ENCODE measurements at places on chromosomes 16 and 17. TPM values are rescaled to one million over a fixed set of nuclear protein-coding genes. Genes with fewer than 3 reads are reported as not detected.

TBC1D3K gene
- not detected for total RNA-seq

ITGB3 gene
- 26.7 TPM for total RNA-seq

KRT23 gene
- total RNA-seq: 0.20 TPM

TRIM72 gene
- total RNA-seq: not detected

TRAF4 gene
- 21.2 TPM for total RNA-seq

CCDC43 gene
- total RNA-seq: 32.9 TPM

KAT8 gene
- total RNA-seq: 31.0 TPM

CBLN1 gene
- total RNA-seq: not detected

CCR7 gene
- not detected for total RNA-seq

SNAI3 gene
- not detected for total RNA-seq

DHX40 gene
- total RNA-seq: 43.7 TPM

CD300A gene
- total RNA-seq: not detected

HOXB1 gene
- not detected for total RNA-seq

DECR2 gene
- 10.1 TPM for total RNA-seq

ITGA2B gene
- 0.68 TPM for total RNA-seq

TPSG1 gene
- total RNA-seq: not detected

KRTAP1-5 gene
- not detected for total RNA-seq

TMEM92 gene
- total RNA-seq: not detected

PRSS22 gene
- total RNA-seq: 0.72 TPM

NDEL1 gene
- 23.6 TPM for total RNA-seq

ALOX15B gene
- not detected for total RNA-seq

CHRNE gene
- total RNA-seq: not detected

KCNJ18 gene
- total RNA-seq: not detected

KRTAP9-7 gene
- total RNA-seq: not detected

CDK3 gene
- total RNA-seq: 1.4 TPM

SPATA22 gene
- total RNA-seq: not detected

CCL7 gene
- 0.68 TPM for total RNA-seq

CLDN9 gene
- not detected for total RNA-seq

MT3 gene
- total RNA-seq: not detected

CTRB2 gene
- total RNA-seq: not detected

RAMP2 gene
- 2.4 TPM for total RNA-seq

GNG13 gene
- total RNA-seq: not detected

CCL23 gene
- not detected for total RNA-seq

LYRM9 gene
- 2.5 TPM for total RNA-seq

CES5A gene
- not detected for total RNA-seq

SLFN14 gene
- total RNA-seq: not detected

HP gene
- not detected for total RNA-seq

KRTAP4-6 gene
- not detected for total RNA-seq

AGRP gene
- total RNA-seq: not detected

BAIAP3 gene
- total RNA-seq: 2.4 TPM

ZFP3 gene
- 0.39 TPM for total RNA-seq

NAA60 gene
- total RNA-seq: 5.1 TPM
